ENCODE measurements at places on chromosomes 3 and 15. TPM values are rescaled to one million over a fixed set of nuclear protein-coding genes. Genes with fewer than 3 reads are reported as not detected.

GRCh38 chr15:62115847-62116246 lies 49.1 kb downstream of the C2CD4A start:
- H3K27me3 ChIP-seq = no peaks in the 10 kb centered on the region
- no peaks in the 10 kb centered on the region for H3K36me3 ChIP-seq
- H3K4me3 ChIP-seq = no peak overlapping the region
- H3K4me1 ChIP-seq = peaks cover 45% of the 10 kb centered on the region
- no peak overlapping the region for H3K27ac ChIP-seq

DNA sequence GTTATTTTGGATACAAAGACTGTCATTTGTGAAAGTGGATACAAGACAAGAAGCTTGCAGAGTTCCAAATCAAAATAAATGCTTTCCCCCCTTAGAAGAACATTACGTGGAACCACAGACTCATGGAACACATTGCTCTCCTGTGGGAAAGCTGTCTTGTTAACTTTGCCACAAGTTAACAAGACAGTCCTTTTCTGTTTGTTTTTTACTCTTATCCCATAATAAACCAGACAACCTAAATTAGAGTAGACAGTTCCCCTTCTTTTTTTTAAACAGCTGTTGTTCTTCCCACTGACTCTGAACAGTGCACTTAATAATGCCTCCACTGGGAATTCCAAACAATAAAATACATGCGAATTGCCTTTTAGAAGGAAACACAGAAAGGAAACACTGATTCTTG lies 255.3 kb upstream of the UBE2E2 start:
- H3K36me3 ChIP-seq = no peaks in the 10 kb centered on the region
- peak overlapping the region; percentile 54 for H3K27ac ChIP-seq
- H3K4me3 ChIP-seq = no peak overlapping the region
- DNase-seq = no peak
- H3K27me3 ChIP-seq = no peaks in the 10 kb centered on the region

Gene SLITRK3
- total RNA-seq = 2.9 TPM

Gene SNTN
- not detected for total RNA-seq

DNA sequence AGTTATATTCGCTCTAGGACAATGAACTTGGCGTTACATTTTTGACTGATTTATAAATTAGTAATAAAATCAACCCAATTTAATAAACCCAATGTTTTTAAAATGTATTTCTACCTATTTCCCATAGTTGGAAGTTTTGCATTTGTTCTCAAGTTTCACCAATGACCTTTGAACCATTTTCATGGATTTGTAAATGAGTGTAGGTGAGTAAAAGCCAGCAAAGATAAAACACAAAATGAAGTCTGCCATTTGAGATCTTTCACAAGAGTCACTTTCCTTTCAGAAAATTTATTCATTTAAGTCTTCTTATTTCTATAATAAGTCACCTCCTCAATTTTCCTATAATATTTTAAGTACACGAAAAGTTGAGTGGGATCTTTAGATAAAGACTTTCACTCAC lies 92.1 kb downstream of the MEIS2 start:
- no peak for DNase-seq
- H3K27me3 ChIP-seq = no peaks in the 10 kb centered on the region
- no peaks in the 10 kb centered on the region for H3K4me1 ChIP-seq

- H3K36me3 ChIP-seq = no peaks in the 10 kb centered on the region
- DNase-seq = no peak
- no peak overlapping the region for H3K27ac ChIP-seq
- no peaks in the 10 kb centered on the region for H3K4me1 ChIP-seq
- no peak overlapping the region for H3K4me3 ChIP-seq
These were observed 95.7 kb upstream of the CHRM5 start for GRCh38 chr15:33872416-33873106.

DNA sequence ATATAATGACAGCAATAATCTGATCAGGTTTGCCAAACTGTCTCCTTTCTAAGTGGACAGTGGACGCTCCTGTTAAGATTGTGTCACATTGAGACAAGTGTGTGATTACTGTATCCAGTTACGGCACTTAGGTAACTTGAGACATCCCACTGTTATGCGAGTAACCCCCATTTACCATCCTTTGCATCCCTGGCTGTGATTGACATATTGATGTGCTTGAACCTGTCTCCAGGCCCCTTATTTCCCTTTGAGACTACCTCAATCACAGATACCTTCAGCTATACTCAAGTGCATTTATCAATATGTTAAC lies 785.2 kb downstream of the NR2F2 start:
- H3K4me3 ChIP-seq = no peak overlapping the region
- no peaks in the 10 kb centered on the region for H3K36me3 ChIP-seq
- H3K27me3 ChIP-seq = no peaks in the 10 kb centered on the region
- H3K27ac ChIP-seq = no peak overlapping the region

DNA sequence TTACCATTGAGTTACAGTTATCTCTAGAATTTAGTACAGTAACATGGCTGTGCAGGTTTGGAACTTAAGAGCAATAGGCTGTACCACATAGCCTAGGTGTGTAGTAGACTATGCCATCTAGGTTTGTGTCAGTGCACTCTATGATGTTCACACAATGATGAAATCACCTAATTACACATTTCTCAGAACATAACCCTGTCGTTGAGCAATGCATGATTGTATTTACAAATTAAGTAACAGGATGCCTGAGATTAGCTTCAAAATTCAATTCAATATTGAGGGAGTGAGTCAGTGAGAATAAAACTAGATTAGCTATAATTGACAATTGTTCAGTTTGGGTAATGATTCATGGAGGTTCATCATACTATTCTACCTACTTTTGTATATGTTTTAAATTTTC lies 633.8 kb downstream of the IGSF11 start:
- H3K4me3 ChIP-seq = no peak overlapping the region
- no peaks in the 10 kb centered on the region for H3K4me1 ChIP-seq
- H3K27me3 ChIP-seq = no peaks in the 10 kb centered on the region
- no peaks in the 10 kb centered on the region for H3K36me3 ChIP-seq
- H3K27ac ChIP-seq = no peak overlapping the region
- DNase-seq = no peak

DNA sequence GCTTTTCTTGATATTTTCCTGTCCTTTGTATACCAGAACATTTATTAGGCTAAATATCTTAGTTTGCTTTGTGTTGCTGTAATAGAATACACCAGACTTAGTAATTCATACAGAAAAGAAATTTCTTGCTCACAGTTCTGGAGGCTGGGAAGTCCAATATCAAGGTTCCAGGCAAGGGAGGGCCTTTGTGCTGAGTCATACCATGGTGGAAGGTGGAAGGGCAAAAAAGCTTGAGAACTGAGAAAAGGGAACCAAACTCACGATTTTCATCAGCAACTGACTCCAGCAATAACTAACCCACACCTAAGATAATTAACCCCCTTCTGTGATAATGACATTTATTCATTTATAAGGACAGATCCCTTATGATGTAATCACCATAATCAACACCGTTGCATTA lies 496.9 kb upstream of the SUCLG2 start:
- H3K36me3 ChIP-seq = no peaks in the 10 kb centered on the region
- H3K4me1 ChIP-seq = no peaks in the 10 kb centered on the region
- no peak for DNase-seq
- no peak overlapping the region for H3K4me3 ChIP-seq

Gene GRAMD1C
- 9.6 TPM for total RNA-seq

DNA sequence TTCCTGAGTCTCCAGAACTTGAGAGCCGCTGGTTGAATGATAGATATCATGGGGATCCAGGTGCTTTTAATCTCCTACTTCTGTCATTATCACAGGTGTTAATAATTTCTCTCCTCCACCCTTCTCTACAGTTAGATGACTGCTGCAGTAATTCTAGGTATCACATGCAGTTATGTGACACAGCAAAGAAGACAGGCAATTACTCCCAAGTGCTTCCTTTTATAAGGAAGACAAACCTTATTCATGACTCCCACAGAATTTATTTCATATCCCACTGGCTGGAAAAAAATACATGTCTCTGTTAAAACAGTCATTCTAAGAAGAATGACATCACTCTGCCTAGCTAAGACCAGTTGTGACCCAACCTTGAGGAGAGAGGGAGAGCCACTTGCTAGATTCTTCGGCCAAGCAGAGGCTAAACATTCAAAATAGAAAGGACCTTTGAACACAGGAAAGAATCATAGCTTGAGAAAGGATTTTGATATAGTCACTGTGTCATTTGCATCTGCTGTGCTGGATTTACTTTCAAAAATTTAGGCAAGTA lies 500.6 kb downstream of the SI start:
- no peaks in the 10 kb centered on the region for H3K36me3 ChIP-seq
- no peak overlapping the region for H3K4me3 ChIP-seq
- no peak for DNase-seq

DNA sequence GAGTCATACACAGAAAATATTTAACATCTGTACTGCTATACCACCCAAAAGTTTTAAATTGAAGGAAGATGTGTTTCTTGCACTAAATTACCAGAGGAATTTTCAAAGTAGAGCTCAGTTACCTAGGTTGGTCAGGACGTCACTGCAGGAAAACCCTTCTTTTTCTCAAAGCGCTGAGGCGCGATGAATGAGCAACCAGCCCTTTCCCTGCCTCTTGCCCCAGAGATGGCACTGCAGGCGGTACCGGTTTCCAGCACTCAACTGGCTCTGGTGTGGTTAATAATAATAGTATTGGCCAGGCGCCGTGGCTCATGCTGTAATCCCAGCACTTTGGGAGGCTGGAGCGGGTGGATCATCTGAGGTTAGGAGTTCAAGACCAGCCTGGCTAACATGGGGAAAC lies 49.3 kb downstream of the HES1 start:
- no peaks in the 10 kb centered on the region for H3K4me1 ChIP-seq
- no peak for DNase-seq
- no peaks in the 10 kb centered on the region for H3K27me3 ChIP-seq
- no peak overlapping the region for H3K27ac ChIP-seq

Gene NECTIN3
- total RNA-seq = 20.4 TPM

- no peaks in the 10 kb centered on the region for H3K36me3 ChIP-seq
- no peak overlapping the region for H3K27ac ChIP-seq
- no peak for DNase-seq
- no peaks in the 10 kb centered on the region for H3K27me3 ChIP-seq
These were observed 54.7 kb downstream of the FEM1B start for GRCh38 chr15:68332266-68332665.

Gene DPPA2
- not detected for total RNA-seq

Gene CTXN2
- not detected for total RNA-seq

Gene GRK7
- 0.98 TPM for total RNA-seq

Gene ZMYND10
- total RNA-seq = 0.74 TPM

- H3K36me3 ChIP-seq = no peaks in the 10 kb centered on the region
- H3K4me3 ChIP-seq = no peak overlapping the region
- DNase-seq = no peak
These were observed 581.7 kb downstream of the DIPK2A start for GRCh38 chr3:144553301-144553700.

DNA sequence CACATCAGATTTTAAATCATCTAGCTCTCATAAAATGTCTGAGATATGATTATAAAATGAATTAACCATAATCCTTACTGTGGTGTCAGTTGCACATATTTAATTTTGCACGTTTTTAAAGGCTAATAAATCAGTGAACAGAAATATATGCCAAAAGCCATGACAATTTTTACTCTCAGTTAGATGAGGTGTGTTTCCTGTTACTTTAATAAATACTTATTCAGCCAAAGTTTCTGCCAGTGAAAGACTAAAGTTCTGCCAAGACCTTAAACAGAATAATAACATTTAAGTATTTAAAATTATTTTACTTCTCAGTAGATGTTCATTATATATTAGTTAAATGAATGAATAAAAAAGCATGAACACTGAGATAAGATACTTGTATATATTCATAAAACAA lies 1150.1 kb downstream of the NAALADL2 start:
- DNase-seq = no peak
- no peaks in the 10 kb centered on the region for H3K4me1 ChIP-seq
- H3K36me3 ChIP-seq = no peaks in the 10 kb centered on the region
- no peak overlapping the region for H3K27ac ChIP-seq
- no peaks in the 10 kb centered on the region for H3K27me3 ChIP-seq

DNA sequence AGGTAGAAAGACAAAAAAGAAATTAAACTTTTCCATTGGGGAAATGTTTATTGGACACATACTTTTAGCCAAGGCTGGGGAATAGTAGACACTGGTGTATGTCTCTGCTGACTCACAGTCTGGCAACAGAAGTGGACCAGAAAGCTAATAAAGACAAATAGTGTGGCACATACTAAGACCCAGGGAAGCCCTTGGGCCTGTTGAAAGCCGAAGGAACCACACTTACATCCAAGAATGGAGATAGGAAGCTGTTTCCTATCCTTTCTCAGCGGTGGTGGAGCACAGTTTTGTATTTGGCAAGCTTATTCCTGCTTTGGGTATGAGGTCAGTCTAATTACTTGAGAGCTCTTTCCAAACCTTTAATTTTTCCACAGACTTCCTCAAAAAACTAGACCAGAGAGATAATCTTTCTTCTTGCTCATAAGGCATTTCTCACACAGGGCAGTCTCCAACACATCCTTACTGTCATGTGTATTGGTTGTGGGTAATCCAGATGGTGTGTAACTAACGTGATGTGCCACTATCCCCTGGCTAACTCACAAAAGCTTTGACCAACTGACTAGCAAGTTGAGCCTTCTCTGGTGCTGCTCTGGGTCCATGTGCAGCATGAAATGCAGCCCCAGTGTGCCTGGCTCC lies 279.1 kb upstream of the IGF1R start:
- peaks cover 11% of the 10 kb centered on the region for H3K4me1 ChIP-seq
- no peaks in the 10 kb centered on the region for H3K27me3 ChIP-seq
- H3K36me3 ChIP-seq = no peaks in the 10 kb centered on the region
- H3K27ac ChIP-seq = no peak overlapping the region
- no peak overlapping the region for H3K4me3 ChIP-seq
- peak; percentile 40 for DNase-seq

DNA sequence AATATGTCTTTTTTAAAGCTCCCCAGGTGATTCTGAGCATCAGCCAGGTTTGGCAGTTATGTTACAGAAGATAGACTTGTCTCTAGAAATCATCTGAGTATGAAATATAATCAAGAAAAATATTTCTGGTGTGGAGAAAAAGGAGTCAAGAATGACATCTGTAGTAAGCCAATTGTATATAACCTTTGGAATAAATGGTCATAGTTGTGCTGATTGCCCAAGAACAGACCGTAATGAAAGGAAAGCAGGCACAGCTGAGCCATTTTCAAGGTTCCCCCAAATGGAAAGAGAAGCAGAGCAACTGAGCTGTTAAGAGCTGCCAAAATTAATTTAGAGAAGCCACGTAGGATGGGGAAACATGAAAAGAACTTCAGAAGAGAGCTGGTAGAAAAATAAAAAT lies 26.6 kb downstream of the GOLM2 start:
- no peaks in the 10 kb centered on the region for H3K27me3 ChIP-seq
- H3K27ac ChIP-seq = no peak overlapping the region
- no peak for DNase-seq
- no peaks in the 10 kb centered on the region for H3K36me3 ChIP-seq
- H3K4me3 ChIP-seq = no peak overlapping the region

Gene CPEB1
- total RNA-seq = 10.6 TPM

Gene SLC15A2
- total RNA-seq = 0.49 TPM

Gene LCMT2
- total RNA-seq = 5.4 TPM

- H3K4me1 ChIP-seq = peaks cover 15% of the 10 kb centered on the region
- H3K27me3 ChIP-seq = no peaks in the 10 kb centered on the region
- H3K4me3 ChIP-seq = no peak overlapping the region
- no peak overlapping the region for H3K27ac ChIP-seq
These were observed 52.6 kb downstream of the CCK start for GRCh38 chr3:42213417-42213816.
